ENCODE measurements at places on chromosomes 2 and 18.

- no peak for DNase-seq
These were observed 2.3 kb downstream of the EML4 start for GRCh38 chr2:42171396-42171980.

GRCh38 chr18:40874233-40874632 lies 1080.8 kb upstream of the PIK3C3 start:
- no peak for DNase-seq

DNA sequence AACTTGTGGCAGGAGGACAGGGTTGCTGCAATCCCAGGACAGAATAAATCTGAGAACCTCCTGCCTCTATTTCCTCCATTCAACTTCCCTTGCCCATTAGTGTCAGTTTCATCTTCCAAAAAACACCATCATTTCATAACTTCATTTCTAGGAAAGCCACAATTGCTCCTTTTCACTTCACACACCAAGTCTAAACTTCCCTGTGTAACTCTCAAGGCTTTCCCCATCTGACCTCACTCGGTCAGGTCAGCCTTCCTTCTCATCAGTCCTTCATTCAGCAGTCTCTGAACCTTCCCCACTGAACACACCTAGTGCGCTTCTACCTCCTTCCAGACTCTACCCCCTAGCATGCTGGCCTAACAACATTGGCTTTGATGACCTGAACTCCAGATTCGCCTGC lies 35.8 kb downstream of the TCF7L1 start:
- DNase-seq: no peak

GRCh38 chr2:75454241-75454620 lies 106.5 kb downstream of the EVA1A start:
- no peak for DNase-seq

- DNase-seq: no peak
These were observed 14.1 kb downstream of the SERPINB7 start for GRCh38 chr18:63789327-63789726.

DNA sequence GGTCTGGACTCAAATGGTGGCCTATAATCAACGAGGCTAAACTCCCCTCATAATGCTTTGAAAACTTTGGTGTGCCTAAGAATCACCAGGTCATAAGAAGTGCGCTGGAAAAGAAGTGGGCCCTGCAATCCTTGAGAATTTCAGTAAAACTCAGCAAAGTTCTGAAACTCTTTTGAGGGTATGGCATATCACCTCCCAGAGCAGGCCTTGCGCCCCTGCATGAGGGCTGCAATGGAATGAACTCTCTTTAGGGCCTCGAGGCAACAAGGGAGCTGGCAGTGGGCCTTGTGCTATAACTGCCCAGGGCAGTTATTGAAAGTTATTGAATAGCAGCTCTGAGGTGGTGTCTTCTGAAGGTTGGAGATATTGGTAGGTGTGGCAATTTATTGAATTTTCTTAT lies 34.5 kb upstream of the AFF3 start:
- no peak for DNase-seq

GRCh38 chr2:230879891-230880290 lies 15.1 kb downstream of the ITM2C start:
- no peak for DNase-seq

- DNase-seq: no peak
These were observed 162.1 kb downstream of the SEPTIN10 start for GRCh38 chr2:109451671-109452070.

GRCh38 chr18:65938592-65939372 lies 188.0 kb downstream of the CDH7 start:
- no peak for DNase-seq

GRCh38 chr18:31931886-31932240 lies 11.1 kb downstream of the TRAPPC8 start:
- DNase-seq: no peak

- DNase-seq: no peak
These were observed 297.4 kb upstream of the ACVR2A start for GRCh38 chr2:147547440-147547839.

GRCh38 chr2:164000176-164000575 lies 264.4 kb upstream of the FIGN start:
- no peak for DNase-seq

GRCh38 chr2:102588213-102588939 lies 31.0 kb upstream of the SLC9A2 start:
- no peak for DNase-seq

- no peak for DNase-seq
These were observed 506.7 kb downstream of the NUP35 start for GRCh38 chr2:183630964-183631363.

- DNase-seq: no peak
These were observed 11.2 kb downstream of the RELCH start for GRCh38 chr18:62198259-62198658.

GRCh38 chr2:38465789-38466127 lies 88.7 kb upstream of the ATL2 start:
- DNase-seq: no peak

DNA sequence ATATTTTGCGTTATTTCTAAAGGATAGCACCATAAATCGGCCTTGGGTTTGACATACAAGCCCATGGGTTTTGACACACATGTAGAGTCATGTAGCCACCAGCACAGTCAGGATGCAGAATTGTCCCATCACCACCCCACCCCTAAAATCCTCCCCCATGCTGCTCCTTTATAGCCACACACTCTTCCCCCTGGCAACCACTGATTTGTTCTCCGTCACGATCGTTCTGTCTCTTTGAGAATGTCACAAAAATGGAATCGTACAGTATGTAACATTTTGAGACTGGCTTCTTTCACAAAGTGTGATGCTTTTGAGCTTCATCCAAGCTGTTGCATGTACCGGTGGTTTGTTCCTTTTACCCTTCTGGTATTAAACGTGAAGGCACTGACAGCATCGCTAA lies 39.1 kb downstream of the CRACDL start:
- no peak for DNase-seq

- DNase-seq: no peak
These were observed 91.5 kb downstream of the PID1 start for GRCh38 chr2:229179628-229180027.

DNA sequence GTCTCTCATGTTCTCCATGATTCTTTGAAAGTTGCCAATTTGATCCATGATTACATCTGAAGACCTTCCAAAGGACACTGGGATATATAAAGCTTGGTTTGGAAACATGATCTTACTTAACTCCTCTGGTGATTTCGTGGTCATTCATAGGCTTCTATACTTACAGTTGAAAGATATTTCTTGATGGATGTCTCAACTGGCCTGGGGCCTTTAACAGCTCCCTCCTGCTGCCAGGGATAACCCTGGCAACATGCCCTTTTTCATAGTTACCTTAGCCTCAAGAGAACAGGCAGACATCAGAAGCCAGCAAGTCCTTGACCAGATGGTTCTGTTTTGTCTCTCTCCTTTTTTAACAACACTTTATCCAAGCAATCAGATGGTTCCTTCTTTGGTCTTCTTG lies 23.5 kb upstream of the MFF start:
- no peak for DNase-seq

DNA sequence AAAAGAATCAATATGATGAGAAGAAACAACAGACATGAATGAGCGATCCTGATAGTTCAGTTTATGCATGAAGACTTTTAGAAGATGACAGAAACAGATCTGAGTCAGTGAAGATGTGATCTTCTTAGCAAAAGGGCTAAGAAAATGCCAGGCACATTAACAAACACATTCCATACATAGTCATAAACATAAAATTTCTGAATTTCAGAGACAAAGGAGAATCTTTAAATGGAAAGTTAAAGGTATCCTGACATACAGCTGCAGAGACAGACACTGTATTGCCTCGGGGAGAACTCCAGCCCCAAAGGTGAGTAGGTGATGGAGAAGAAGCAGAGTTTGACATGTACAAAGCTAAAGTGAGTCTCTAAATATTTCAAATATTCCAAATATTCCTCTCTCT lies 40.6 kb upstream of the FN1 start:
- DNase-seq: no peak

DNA sequence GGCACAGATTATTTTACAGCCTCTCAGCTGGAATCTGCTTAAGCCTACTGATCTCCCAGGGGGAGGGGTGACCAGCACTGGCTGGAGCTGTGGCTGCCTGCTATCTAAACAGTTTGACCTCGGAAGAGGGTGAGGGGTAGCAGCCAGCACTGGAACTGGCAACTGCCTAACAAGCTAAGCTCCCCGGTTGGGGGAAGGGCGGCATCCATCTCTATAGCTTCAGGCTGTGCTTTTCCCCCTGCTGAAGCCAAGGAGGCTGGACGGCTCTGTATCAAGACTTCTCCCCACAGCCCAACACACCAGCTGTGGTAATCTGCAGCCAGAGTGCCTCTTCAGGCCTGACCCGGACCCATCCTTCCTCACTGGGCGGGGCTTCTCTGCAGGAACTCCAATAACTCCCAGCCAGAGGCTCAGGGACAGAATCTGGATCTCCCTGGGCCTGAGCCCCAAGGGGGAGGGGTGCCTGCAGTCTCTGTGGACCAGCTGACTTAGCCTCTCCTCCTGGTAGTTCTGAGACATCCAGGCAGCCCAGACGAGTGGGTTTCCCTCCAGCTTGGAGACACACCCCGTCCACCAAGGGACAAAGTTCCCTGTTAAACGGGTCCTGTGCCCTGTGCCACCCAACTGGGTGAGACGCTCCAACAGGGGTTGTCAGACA lies 560.2 kb downstream of the LRP1B start:
- DNase-seq: no peak

DNA sequence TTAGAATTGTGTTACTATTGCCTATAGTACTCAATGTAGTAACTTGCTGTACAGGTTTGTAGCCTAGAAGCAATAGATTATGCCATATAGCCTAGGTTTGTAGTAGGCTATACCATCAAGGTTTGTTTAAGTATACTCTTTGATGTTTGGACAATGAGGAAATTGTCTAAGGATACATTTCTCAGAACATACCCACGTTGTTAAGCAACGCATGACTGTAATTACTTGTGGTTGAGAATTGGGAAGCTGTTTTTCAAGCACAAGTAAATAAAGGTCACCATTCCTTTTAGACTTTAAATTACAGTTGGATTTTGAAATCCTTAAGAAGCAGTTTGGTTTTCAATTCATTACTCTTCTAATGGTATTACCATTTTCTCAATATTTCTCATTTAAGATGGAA lies 89.8 kb upstream of the KCNH7 start:
- no peak for DNase-seq

- no peak for DNase-seq
These were observed 26.5 kb upstream of the TWIST2 start for GRCh38 chr2:238821391-238821790.

- DNase-seq: no peak
These were observed 4.2 kb upstream of the IL1R1 start for GRCh38 chr2:102138331-102138730.

GRCh38 chr2:70330476-70330875 lies 28.6 kb upstream of the FAM136A start:
- DNase-seq: no peak

GRCh38 chr2:182503886-182504285 lies 77.0 kb upstream of the PDE1A start:
- DNase-seq: no peak

GRCh38 chr2:9748577-9748976 lies 94.7 kb upstream of the TAF1B start:
- no peak for DNase-seq

GRCh38 chr2:150475479-150476250 lies 11.8 kb downstream of the RND3 start:
- DNase-seq: no peak

- no peak for DNase-seq
These were observed 138.9 kb downstream of the SLC39A10 start for GRCh38 chr2:195795879-195796278.

DNA sequence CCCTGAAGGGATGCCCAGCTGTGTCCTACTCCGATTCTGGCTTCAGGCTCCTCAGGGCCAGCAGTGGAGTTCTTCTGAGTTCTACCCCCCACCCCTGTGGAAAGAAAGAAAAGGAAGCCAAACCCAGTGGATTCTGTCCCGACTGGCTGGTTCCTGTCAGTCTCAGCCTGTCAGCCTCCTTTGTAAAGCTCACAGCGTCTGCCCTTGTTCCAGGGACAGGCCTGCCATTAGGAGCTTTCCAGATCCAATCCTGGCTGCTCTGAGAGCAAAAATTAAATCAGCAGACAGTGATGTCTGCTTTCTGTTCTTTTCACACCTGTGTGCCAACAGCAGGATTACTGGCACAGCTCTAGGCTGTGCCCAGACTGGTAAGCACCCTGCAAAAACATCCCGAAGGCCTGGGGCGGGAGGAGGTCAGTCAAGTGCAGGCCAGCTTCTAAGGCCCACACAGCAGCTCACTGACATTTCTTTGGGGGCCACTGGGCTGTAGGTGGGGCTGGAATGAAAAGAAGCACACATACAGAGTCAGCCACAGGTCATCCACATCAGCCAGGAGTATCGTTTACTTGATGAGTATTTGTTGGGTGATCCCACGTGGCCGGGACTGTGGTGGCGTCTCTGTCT lies 69.1 kb downstream of the EHD3 start:
- DNase-seq: no peak

DNA sequence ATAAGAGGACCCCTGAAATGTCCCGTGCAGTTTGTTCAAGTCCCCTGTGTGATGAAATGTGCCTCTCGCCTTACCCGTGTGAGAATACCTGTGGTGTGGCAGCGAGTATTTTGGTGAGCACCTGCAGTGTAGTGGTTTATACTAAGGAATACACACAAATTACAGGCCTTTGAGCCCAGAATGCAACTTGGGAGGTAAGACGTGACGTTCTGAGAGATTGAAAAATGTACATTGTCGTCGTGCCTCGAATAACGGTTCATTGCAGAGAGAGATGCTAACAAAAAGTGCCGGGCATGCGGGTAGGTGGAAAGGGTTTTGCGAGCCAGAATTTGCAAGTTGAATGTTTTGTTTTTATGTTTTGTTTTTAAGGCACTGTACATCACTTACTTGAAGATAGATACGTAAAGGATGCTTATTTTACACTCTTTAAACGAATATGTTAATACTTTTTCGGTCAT lies 867 bp downstream of the RBBP8 start:
- DNase-seq: no peak

DNA sequence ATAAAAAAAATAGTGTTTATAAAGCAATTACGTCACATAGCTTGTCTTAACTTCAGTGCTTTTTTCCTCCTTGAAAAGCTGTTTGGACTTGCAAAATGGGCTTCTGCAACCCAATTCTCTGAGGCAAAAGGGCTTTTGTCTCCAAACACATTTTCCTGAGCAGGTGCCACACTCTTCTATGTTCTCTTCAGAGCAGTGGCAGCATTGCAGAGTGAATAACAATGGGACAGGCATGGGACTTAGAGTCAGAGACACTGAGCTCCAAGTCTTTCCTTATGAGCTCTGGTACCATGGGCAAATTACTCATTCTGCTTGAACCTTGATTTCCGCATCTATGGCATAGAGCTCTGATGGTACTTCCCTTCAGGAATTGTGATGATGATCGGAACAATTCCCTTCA lies 149.0 kb downstream of the ARL6IP6 start:
- DNase-seq: no peak

- DNase-seq: no peak
These were observed 41.8 kb downstream of the TTC32 start for GRCh38 chr2:19860022-19860421.

- no peak for DNase-seq
These were observed 25.0 kb upstream of the PCBP1 start for GRCh38 chr2:70062270-70062669.

- DNase-seq: no peak
These were observed 15.5 kb upstream of the ITGA4 start for GRCh38 chr2:181441670-181442069.

- DNase-seq: no peak
These were observed 185.0 kb downstream of the ANAPC1 start for GRCh38 chr2:111698743-111699554.

GRCh38 chr2:177193240-177193639 lies 19.4 kb upstream of the HNRNPA3 start:
- DNase-seq: no peak

All from cortex of kidney (tissue), 1 donor.